ENCODE measurements at places on chromosomes 3 and 15.

DNA sequence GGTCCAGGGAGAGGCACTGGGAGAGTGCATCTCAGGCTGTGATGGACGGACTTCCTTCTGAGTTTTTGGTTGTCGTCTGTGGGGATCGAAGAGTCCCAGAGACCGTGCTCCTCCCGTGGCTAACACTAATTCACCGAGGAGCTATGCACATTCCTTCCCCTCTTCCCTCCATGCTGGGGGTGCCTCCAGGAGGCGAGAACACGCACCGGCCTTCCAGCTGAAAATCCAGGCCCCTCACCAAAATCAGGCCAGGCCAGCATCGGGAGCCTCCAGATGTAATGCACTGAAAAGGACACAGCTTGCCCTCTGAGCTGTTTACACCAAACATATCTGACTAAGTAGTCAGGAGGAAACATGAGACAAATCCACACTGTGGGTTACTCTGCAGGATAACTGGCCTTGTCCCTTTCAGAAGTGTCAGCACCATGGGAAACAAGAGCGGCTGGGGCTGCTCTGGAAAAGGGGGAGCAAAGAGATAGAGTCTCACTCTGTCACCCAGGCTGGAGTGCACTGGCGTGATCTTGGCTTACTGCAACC is 5.5 kb downstream of the RNU5B-1 start:
- no peak for DNase-seq

- DNase-seq: no peak
Observed at GRCh38 chr15:58303236-58303635, 128.6 kb upstream of the LIPC start.

DNA sequence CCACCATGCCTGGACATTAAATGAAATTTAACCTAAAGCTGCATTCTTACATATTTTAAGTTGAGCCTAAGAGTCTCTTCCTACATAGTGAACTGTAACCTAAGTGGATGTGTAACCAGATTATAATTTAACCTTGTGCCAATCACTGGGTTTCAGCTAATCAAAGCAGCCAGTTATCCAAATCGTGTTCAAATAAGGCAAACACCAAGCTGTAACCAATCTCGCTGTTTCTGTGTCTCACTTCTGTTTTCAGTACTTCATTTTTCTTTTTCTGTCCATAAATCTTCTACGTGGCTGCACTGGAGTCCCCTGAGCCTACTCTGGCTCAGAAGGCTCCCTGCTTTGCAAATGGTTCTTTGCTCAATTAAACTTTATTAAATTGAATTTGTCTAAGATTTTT is 186.1 kb upstream of the CNTN6 start:
- DNase-seq: no peak

GRCh38 chr3:139296141-139296718 is 47.6 kb upstream of the MRPS22 start:
- DNase-seq: no peak

- no peak for DNase-seq
Observed at GRCh38 chr3:4950948-4951347, 28.3 kb upstream of the BHLHE40 start.

DNA sequence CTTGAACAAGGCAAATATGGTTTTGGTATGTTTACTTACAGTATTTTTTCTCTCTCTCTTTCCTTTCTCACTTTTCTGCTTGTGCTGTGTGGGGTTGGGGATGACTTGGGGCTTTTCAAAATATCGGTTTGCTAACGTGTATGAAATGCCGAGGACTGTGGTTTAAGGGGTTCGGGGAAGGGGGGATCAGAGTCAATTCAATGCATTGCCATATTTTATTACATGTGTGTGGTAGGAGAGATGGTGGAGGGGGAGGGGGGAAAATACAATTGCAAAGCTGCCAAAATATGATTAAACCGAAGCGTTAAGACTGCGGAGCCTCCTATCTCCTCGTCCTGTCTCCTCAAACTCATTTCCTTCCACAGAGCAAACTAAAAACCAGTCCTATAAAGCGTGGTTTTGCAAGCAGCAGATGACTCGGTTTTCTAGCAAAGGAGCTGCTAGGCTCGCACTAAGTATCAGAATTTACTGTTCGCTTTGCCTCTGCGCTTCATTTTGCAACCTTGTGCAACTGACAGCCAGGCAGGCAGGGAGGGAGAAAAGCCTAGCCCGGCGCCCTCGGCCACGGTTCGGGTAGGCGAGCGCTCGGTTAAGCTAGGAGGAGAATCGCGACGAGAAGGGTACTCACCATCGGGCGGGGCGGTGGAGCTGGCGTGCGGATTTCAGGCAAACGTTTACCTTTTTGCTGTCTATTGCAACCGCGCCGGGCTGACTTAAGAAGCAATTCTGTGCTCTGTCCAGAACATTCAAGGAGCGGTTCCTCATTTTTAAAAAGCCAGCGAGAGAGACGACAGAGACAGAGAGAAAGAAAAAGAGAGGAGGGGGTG is 4.0 kb upstream of the NR2F2 start:
- DNase-seq: no peak

DNA sequence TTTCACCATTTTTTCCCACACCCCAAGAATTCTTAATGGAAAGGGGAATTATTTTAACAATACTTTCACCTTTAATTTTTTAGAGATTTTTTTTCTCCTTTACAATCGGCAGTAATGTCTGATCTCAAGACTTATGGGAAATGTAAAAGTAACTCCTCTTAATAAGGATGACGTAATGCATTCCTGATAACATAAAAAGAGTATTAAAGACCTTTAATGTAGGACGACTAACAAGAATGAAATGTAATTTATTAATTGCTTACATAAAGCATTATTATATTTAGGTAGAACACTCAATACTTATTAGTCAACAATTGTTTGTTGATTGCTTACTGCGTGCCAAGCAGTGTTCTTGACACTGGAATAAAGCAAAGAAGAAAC is 416.8 kb upstream of the NAALADL2 start:
- DNase-seq: no peak

GRCh38 chr3:107562969-107563529 is 40.3 kb downstream of the BBX start:
- DNase-seq: no peak

DNA sequence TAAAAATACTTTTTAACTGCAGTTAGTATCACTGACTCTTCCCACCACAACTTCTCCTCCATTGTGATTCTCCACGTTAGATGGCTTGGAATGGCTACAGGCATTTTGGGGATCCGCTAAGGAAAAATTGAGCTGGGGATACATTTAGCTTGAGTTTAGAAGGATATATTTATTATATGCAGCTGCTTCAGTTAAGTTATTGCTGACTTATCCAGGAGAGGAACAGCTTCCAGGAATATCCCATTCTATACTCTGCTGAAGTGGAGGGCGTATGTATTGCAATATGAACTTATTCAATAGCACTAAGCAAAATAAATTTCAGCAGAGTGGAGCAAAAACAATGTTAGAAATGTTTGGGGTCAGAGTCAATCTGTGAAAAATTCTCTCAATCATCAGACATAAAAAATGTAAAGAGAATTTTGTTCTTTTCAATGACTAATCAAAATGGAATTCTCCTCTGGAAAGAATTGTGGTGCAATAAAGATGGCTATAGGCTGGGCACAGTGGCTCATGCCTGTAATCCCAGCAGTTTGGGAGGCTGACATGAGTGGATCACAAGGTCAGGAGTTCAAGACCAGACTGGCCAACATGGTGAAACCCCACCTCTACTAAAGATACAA is 84.7 kb downstream of the NCEH1 start:
- no peak for DNase-seq

DNA sequence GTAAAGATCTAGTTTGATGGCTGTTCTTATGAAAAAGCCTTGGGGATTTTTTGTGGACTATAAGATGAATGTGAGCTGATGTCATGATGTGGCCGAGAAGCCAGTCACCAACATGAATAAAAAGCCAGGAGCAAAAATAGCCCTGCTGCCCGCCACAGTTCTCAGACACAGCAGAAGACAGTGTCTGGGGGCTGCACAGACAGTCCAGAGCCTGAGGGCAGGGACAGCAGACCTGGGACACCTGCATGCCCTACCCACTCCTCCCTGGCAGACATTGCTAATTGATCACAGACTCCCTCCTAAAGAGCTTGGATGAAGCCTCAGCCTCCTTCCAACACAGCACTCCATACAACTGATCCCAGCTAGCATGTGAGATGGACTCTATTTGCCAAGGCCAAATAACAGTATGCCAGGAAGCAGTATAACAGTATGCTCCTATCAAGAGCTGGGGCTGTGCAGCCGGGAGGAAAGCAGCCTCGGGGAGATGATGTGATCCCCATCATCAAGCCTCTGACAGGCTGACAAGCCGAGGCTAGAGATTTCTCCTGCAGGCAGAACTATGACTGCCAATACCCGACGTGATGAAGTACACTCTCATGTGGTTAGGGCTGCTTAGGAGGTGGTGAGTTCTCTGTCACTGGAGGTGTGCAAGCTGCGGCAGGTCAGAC is 105.4 kb upstream of the RPL32 start:
- DNase-seq: no peak

DNA sequence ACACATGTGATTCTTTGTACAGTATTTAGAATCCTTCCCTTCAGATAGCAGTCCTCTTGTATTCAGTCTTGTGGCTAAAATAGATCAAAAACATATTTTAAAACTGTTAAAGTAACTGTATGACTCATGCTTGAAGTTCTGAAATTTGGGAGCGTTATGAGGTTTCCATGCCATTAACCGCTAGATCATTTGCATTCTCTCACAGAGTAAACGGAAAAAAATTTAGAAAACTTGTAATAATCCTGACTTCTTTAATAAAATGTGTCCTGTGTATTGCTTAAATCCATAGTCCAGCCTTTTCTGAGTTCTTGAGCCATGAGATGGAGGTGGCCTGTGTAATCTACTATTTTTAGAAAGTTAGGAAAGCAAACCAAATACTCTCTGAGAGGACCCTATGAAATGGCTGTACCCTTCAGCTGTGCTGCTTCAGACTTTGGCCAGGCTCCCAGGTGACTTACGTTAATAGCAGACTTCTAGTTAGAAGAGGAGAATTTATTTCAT is 33.8 kb downstream of the MBNL1 start:
- DNase-seq: peak; percentile 72

DNA sequence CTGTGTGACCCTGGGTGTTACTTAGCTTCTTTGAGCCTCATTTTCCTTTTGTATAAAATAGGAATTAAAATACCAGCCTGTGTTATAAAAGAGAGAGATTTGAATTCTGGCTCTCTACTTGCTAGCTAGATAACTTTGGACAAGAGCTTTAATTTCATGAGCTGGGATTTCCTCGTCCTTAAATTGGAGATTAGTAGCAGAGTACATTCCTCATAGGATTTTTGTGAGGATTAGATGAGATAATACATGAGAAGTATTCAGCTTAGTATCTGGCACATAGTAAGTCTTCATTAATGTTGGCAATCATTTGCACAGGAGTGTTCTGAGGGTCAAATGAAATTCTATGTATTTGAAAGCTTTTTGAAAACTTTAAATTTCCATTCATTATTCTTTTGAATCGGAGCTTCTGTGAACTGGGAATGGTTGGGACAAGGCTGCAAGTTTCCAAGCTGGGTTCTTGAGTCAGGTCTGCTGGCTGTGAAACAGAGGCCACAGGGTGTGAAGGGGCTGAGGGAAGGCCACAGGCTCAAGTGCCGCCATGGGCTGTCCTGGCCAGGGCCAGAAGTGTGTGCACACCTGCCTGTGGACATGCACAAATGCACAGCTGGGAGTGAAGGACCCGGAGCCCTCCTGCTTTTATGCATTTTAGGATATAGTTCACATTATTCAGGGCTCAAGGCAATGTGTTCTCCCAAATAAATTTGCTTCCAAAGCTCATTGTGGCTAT is 17.2 kb downstream of the ALPK3 start:
- DNase-seq: no peak

DNA sequence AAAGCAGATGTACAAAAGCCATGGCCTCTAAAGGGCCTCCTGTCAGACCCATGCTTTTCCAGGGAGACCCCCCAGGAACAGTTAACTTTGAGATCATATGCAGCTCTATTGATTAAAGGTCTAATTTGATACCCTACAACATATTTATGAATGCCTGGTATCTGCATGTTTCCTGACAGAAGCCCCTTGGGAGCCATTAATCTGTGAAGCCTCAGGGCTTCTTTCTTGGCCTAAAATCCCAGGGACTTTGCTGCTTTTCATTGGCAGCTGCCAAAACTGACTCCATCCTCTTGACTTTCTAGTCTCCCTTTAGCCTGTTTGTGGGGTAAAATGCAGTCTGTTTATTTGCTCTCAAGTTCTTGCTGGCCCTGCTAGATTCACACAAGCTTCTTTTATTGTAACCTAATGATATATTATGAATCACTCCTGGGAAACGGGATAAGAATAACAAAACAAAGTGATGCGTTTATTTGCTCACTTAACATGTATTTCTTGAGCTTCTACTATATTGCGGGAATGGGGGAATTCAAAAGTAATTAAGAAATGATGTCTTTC is 257.0 kb downstream of the LSAMP start:
- no peak for DNase-seq

DNA sequence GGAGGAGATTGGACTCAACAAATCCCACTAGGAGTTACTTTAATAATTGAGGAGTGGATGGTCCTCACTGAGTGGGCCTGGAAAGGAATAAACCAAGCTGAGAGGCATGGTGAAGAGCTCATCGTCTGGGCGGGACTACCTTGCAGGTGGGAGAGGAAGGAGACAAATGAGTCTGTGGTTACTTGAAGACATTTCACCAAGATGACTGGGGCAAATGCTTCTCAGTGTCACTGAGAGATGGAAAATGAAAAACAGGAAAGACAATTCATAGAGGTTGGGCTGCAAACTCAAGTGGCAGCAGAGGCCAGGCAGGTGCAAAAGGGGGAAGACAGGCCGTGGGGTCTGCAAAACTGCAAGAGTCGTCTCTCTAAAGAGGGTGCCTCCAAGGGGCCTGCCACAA is 1.5 kb upstream of the ARHGAP31 start:
- no peak for DNase-seq

DNA sequence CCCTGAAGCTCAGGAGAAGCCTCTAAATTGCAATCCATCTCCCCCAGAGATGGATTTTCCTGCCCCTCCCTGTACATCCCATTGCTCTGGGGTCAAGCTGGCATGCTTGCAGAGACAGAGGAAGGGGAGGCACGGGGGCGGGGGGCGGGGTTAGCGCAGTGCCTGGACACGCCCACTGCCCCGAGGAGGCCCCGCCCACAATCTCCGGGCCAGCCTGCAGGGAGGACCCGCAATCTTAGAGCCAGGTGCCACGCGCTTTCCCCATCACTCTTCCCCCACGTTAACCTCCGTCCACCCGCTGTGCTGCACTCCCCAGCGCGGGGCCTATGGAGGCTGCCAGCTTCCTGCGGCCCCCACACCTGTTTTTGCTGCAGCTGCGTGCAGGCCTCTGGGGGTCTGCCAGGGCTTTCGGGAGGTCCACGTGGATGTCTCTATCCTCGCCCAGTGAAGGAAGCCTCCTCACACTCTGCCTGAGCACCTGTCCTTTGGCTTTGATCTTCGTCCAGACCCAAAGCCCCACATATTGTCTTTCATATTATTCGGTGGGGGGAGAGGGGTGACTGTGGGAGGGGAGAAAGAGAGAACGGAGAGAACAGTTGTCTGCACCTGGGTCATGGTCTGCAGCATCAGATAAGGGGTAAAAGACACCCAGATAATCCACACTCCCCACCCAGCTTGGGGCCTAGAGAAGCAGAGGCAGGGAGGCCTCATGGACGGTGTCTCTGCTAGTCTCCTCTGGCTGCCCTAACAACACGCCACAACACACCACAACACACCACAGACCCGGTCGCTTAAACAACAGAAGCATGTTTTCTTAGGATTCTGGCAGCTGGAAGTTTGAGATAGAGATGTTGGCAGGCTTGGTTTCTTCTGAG is 118.0 kb upstream of the MEF2A start:
- no peak for DNase-seq

GRCh38 chr3:46936733-46937250 is 39.8 kb downstream of the CCDC12 start:
- DNase-seq: no peak

Measured in SHP77 treated with DMSO at 0.1 percent for 48 hours (cell line).